ENCODE measurements at places on chromosomes 6 and 20.

GRCh38 chr20:3239026-3239866 is at the start of gene SLC4A11:
Gene SLC4A11 (minus strand): TSS chr20:3239190. CDS start chr20:3239137, 53 bp downstream.
- DNase-seq = peak; percentile 85

GRCh38 chr6:122400121-122400450 is 634 bp downstream of the HSF2 start:
- no peak for DNase-seq

GRCh38 chr6:44626616-44627015 is 239.1 kb downstream of the CDC5L start:
- no peak for DNase-seq

- DNase-seq = no peak
These were observed 1053.4 kb upstream of the CITED2 start for GRCh38 chr6:140427842-140428241.

- no peak for DNase-seq
These were observed 220.2 kb upstream of the RNF24 start for GRCh38 chr20:4235512-4236043.

All from GM13977 (cell line).